ENCODE measurements at places on chromosomes 3 and 15.

DNA sequence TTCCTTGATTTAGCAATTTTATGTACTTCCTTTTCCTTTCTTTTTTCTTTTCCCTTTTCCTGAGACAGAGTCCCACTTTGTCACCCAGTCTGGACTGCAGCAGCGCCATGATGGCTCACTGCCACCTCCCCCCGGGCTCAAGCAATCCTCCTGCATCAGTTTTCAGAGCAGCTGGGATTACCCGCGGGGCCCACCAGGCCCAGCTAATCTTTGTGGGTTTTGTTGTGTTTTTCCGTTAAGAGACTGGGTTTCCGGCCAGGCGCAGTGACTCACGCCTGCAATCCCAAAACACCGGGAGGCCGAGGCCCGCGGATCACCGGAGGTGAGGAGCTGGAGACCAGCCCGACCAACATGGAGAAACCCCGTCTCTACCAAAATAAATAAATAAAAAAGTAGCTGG, 17.7 kb downstream of the GOLGA8S start:
- no peak for DNase-seq

DNA sequence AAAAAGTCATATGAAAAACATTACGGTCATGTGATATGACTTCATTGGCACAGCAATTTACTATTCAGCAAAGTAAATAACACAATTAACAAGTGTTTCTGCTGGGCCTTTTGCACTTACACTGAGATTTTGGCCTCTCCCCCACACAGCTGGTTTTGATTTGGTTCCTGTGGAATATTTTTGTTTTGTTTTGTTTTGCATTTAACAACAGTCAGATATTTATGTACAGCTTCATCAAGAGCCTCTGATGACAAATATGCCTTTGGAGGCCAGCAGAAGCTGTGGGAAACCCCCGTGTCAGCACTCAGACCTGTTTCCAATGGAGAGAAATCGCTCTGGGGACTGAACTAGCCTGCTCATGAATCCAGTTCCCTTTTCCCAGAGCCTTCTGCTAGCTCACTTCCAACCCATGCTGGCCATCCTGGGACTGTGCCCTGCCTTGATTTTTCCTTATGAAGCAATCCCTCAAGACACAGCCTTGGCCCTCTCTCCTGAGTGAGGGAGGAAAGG, 161.9 kb downstream of the ATG7 start:
- no peak for DNase-seq

GRCh38 chr3:65342084-65342683, 654.4 kb upstream of the ADAMTS9 start:
- DNase-seq, result no peak

GRCh38 chr3:127159543-127159942, 33.4 kb upstream of the PRR23E start:
- DNase-seq, result no peak

GRCh38 chr3:46393554-46394434, 13.1 kb downstream of the CCR5AS start:
- DNase-seq, result no peak

DNA sequence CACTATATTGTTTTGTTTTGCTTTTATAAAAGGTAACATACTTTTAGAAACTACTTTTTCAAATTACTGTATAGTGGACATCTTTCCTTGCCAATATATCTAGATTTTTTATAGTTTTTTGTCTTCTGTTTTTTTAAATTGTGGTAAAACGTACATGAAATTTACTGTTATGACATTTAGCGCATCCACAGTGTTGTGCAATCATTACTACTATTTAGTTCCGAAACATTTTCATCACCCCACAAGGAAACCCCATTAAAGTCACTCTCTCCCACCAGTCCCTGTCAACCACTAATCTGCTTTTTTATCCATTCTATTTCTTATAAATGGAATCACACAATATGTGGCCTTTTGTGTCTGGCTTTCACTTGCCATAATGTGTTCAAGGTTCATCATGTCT, 54.8 kb downstream of the TMEM266 start:
- no peak for DNase-seq

DNA sequence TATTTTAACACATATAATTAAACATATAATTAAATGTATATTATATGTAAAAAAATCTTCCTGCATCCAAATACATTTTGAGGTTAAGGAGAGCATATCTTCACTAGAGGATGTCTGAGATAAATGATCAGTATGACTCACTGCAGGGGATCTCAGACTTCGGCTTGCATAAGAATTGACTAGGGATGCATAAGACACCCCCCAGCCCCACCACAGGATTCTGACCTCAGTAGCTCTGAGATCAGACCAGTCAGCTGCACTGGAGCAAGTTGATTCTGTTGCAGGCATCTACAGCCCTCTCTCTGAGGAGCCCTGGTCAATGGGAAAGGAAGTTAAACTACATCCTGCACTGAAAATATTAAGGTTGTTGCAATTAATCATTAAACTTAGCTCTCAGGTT, 29.0 kb upstream of the TBC1D21 start:
- DNase-seq, result no peak

Data from T47D (cell line).